ENCODE measurements at places on chromosomes 11 and 22.

GRCh38 chr11:4202749-4203148, 108.2 kb downstream of the RRM1 start:
- DNase-seq: no peak

DNA sequence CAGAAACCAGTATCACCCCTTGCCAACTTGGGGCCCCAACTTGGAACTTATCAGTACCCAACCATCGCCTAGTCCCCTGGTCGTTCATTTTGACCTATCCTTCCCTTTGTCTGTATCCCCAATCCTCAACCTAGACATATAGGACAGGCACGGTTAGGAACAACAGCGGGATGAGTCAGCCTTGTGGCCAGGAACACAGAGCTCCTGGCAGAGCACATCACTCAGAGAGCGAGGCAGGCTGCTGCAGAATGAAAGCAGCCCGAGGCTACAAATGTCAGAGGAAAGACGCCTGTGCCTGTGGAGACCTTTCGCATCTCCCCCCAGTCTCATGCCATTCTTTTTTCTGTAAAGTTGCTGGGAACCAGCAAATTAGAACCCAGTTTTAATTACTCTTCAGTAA, 14.6 kb downstream of the DKK3 start:
- DNase-seq: no peak

- no peak for DNase-seq
Measured at GRCh38 chr11:133366147-133366546, 166.2 kb downstream of the OPCML start.

GRCh38 chr11:26937386-26937785, 56.5 kb upstream of the FIBIN start:
- no peak for DNase-seq

DNA sequence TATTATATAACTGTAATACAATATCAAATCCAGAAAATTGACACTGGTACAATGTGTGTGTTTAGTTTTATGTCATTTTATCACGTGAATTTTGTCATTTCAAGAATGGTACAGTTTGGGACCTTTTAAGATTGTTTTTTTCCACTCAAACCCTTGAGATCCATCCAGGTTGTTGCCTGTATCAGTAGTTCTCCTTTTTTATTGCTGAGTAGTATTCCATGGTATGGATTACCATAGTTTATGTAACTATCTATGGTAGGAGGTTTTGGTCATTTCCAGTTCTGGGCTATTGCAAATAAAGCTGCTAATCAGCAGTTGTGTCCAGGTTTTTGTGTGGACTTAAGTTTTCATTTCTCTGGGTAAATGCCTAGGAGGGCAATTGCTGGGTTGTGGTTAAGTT, 25.1 kb downstream of the EED start:
- no peak for DNase-seq

DNA sequence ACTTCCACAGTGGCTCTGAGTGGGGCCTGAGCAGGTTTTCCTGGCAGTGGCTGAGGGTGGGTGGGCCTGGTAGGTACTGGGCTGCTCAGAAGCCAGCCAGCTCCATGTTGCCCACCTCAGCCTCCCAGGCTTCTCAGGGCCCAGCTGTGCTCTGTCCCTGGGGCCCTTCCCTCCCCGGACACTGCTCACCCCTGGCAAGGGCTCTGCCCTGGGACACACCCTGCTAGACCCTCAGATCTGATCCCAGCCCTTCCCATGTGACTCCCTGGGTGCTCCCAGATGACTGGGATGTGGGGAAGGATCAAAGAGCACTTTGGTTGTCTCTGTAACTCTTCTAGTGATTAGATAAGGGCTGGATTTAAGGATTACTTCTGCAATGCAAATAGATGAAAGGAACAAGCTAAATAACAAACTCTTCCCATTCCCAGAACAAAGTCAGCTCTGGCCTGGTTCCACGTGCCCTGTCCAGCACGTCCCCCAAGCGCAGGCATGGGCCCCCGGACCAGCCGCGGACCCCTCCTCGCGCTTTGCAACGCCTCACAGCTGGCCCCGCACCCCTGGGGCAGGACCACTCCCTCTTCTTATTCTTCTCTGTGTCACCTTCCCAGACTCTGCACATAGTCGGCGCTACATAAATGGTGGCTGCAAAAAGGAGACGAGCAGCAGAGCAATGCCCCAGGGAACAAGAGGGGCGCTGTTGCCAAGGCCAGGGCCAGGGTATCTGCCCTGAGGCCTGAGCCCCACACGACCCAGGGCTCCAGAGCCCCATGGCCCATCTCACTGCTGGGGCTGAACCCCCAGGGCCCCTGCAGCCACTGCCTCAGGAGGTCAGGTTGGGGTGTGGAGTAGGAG, 5.7 kb upstream of the KRTAP5-6 start:
- no peak for DNase-seq

GRCh38 chr11:2713094-2713493, 13.3 kb upstream of the KCNQ1OT1 start:
- no peak for DNase-seq

GRCh38 chr11:105942921-105943320, 79.1 kb downstream of the MSANTD4 start:
- no peak for DNase-seq

DNA sequence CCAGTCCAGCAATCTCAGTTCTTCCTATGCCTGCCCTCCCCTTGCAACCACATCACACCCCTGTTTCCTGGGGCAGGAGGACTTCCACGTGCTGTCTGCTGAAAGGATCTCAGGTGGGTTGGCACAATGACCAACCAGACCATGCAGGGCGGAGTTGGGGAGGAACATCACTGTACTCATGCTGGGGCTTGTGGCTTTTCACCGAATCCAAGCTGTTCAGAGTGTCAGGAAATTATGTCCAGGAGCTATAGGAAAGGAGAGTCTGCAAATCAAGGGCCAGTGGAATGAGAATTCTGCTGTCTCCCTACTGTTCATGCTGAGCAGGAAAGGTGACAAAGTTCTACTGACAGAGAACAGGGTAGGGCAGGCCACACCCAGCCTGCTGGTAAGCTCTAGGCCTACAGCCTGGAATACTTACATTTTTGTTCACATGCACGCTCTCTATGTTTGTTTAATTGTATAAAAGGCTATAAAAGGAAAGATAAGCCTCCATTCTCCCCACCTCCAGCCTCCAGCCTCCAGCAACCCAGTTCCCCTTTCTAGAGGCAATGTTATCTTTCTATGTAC, 1.7 kb upstream of the PLAAT2 start:
- no peak for DNase-seq

- no peak for DNase-seq
Measured at GRCh38 chr11:133516845-133517244, 15.5 kb downstream of the OPCML start.

GRCh38 chr22:50482107-50483074, 1.0 kb downstream of the ADM2 start:
- no peak for DNase-seq

DNA sequence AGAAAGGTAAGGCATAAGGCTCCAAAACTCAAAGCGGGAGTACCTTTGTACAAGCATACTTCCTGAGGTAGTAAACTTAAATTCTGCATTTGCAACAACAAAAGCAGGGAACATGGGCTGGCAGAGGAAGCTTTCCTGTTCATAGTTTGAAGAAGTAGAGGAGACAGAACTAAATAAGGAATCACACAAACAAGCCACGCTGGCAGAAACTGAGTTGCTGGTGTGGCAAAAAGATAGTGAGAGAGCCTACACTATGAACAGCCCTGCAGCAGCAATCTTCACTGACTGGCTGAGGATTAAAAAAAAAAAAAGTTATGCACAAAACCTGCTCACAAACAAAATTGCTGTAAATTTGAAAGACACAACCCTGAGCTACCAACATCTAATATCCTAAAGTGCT, 46.5 kb downstream of the FCHSD2 start:
- DNase-seq: no peak

- DNase-seq: no peak
Measured at GRCh38 chr22:32776802-32777201, 24.7 kb upstream of the TIMP3 start.

DNA sequence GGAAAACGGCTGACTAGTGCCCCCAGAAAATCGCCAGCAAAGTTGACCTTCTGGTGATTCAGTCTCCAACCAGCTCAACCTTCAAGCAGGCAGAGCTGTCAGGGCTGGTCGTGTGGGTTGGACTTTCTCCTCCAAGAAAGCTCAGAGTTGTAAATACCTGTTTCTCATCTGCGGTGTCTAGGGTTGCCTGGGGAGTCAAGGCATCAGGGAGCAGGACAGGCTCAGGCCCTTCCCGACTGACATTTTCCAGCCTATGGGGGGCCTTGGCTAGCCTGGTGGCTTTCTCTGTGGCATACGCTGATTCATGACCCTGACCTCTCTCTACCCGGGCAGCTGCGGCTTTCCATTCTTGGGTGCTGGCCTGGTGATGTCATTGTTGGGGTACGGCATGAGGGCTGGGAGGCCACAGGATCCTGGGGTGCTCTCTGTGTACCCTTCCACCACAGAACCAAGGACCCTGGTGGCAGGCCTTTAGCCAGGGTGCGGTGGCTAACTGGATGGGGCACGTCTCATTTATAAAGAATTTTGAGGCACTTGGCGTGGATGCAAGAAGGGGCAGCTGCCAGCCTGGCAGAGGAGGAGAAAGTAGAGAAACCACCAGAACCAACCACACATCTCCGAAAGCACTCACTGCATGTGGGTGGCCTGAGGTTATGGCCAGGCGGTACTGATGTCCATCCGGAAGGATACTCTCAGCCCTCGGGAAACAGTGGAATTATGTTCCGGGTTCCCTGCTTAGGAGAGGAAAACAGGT, 64.9 kb downstream of the BCR start:
- DNase-seq: no peak

DNA sequence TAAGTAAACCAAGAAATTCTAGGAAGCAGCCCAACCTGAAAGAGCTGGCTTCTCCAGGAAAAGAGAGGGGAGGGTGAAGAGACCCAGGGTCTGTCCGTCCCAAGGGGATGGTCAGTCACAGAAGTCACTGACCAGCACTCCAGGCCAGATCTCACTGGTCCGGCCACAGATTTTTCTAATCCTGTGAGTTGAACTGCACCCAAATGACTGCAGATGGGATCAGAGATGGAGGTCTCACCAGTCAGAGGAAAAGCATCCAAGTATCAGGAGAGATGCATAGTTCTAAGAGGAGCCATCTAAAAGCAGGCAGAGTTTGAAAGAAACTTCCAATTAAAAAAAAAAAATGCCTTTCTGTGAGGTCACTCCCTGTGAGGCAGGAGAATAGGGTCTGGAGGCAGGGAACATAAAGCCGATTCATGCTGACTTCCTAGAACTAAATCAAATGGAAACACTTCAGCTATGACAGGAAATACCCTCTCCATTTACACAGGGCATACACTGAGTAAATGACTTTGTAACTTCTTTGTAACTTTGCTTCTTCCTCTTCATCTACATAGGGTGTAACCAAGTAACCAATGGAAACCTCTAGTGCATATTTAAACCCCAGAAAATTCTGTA, 144.5 kb downstream of the CCDC34 start:
- no peak for DNase-seq

GRCh38 chr11:15816260-15816871, 540.0 kb downstream of the SOX6 start:
- no peak for DNase-seq

- no peak for DNase-seq
Measured at GRCh38 chr11:1652026-1652425, 22.5 kb downstream of the KRTAP5-5 start.

DNA sequence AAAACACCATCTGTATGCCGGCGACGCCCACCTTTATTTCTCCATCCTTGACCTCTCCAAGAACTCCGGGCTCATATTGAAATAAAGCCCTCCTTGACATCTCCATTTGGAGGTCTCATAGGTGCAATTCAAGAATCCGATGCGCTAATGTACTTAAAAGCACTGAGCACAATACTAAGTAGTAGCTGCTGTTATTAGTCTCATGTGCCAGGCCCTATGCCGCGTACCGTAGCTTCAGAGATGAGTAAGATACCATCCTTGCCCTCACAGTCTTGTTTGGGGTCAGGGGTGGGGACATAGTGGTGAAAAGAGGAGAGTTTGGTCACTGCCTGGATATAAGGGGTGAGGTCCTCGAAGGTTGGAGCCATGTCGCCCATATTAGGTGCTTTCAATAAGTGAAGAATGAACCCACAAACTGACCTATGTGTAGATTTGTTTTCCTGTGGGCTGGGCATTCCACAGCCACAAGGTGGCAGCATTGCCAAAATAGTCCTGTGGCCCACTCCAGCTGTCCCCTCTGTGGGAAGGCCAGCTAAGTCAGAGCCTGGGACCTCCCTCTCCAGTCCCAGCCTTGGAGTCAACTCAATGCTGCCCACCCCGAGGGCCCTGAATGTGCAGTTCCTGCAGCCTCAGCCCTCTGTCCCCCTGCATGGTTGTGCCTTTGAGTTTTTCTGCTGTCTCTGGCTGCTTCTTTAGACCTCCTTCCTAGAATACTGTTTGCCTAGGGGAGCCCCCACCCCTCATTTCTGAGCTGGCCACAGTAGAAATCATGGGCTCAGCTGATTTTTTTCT, 6.5 kb downstream of the DCPS start:
- DNase-seq: peak; percentile 24

GRCh38 chr11:107648242-107648641, 57.3 kb downstream of the ELMOD1 start:
- no peak for DNase-seq

- DNase-seq: no peak
Measured at GRCh38 chr11:66073669-66074068, 3.6 kb downstream of the PACS1 start.

DNA sequence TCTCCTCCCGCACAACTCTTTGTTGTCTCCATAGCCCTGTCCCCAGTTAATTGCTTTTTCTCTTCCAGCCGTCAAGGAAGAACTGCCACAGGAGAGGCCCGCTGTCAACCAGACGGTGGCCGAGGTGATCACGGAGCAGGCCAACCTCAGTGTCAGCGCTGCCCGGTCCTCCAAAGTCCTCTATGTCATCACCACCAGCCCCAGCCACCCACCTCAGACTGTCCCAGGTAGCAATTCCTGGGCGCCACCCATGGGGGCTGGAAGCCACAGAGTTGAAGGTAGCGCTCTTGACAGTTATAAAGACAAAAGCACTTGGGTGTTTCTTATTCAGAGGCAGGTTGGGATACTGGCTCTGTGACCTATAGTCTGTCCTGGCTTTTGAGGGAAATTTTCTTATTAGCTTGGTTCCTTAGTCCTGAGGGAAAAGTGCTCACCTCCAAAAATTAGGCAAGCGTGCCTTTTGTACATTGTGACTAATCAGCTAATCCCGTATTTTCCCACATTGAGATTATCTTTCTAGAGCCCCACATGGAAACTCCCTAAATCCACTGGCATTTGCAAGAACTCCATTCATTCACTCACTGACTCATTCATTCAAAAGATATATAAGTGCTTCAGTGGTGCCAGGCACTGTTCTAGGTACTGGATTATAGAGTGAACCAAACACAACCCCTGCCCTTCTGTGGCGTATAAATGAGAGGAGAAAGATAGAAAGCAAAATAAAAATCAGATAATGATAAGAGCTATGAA, 65.9 kb downstream of the KREMEN1 start:
- no peak for DNase-seq

DNA sequence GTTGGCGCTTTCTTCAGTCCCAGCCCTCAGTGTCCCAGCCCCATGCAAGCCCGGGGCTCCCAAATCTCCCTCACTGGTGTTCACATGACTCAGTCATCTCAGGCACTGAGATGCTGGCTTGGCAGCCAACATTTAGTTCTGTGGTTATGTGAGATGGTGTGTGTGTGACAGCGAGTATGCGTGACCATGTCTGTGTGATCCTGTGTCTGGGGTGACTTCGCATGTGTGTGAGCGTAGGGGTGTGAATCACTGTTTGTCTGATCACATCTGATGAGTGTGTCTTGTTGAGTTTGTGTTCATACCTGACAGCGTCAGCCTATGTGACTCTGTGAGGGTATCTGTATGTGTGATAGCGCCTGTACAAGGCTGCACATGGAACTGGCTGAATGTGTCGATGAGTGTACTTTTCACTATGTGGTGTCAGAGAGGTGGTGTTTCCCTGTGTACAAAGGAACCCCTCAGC, 16.2 kb downstream of the CREB3L1 start:
- DNase-seq: no peak

GRCh38 chr22:32644252-32645100, 157.0 kb upstream of the TIMP3 start:
- peak; percentile 18 for DNase-seq
